ENCODE measurements at places on chromosomes 12 and 14. TPM values are rescaled to one million over a fixed set of nuclear protein-coding genes. Genes with fewer than 3 reads are reported as not detected.

Gene CLEC9A
- total RNA-seq = not detected

Gene CMA1
- not detected for total RNA-seq

Gene OR4K2
- total RNA-seq = not detected

Gene TSPAN11
- total RNA-seq = not detected

- no peaks in the 10 kb centered on the region for H3K4me1 ChIP-seq
- no peak overlapping the region for H3K4me3 ChIP-seq
- no peak for DNase-seq
Measured at GRCh38 chr14:64217308-64217707, 76.9 kb downstream of the ESR2 start.

- no peak overlapping the region for H3K4me3 ChIP-seq
- no peak overlapping the region for H3K27ac ChIP-seq
- no peaks in the 10 kb centered on the region for H3K36me3 ChIP-seq
- no peak for DNase-seq
- no peaks in the 10 kb centered on the region for H3K27me3 ChIP-seq
Measured at GRCh38 chr12:86018361-86018760, 144.3 kb downstream of the NTS start.

DNA sequence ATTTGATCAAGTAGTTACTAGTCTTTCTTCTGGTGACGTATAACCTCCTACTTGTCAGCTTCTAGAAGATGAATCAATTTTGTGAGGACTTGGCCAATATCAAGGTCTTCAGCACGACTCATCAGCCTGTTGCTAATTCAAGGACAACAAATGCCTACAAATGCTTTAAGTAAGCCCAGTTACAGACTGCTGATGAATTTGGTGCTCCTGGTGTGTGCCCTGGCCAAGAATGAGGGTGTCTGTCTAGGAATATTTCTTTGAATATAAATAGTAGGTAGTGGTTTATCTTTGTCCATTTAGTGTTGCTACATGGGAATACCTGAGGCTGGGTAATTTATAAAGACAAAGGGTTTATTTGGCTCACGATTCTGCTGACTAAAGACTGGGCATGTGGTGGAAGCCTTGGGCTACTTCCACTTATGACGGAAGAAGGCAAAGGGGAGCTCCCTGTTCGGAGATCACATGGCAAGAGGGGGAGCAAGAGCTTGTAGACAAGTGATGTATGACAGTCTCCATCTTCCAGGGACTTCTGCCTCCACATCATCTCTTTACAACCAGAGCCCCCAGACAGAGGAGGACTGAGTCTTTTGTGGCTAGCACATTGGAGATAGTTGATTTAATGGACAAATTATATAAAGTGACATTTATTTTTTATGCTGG lies 180.2 kb downstream of the CRADD start:
- H3K27ac ChIP-seq = no peak overlapping the region
- no peak overlapping the region for H3K4me3 ChIP-seq
- H3K4me1 ChIP-seq = peaks cover 6% of the 10 kb centered on the region
- no peaks in the 10 kb centered on the region for H3K36me3 ChIP-seq

- H3K36me3 ChIP-seq = no peaks in the 10 kb centered on the region
- no peaks in the 10 kb centered on the region for H3K4me1 ChIP-seq
- DNase-seq = no peak
- no peaks in the 10 kb centered on the region for H3K27me3 ChIP-seq
Measured at GRCh38 chr14:105855893-105856675, 329.7 kb downstream of the TMEM121 start.

- no peaks in the 10 kb centered on the region for H3K36me3 ChIP-seq
- no peak overlapping the region for H3K4me3 ChIP-seq
- 0 out of 2 replicates have a peak, but pooled peaks cover 4% of the 10 kb centered on the region for H3K4me1 ChIP-seq
Measured at GRCh38 chr12:91722072-91722471, 423.6 kb downstream of the BTG1 start.

- H3K27me3 ChIP-seq = no peaks in the 10 kb centered on the region
- no peaks in the 10 kb centered on the region for H3K36me3 ChIP-seq
- DNase-seq = no peak
- no peak overlapping the region for H3K4me3 ChIP-seq
- H3K27ac ChIP-seq = no peak overlapping the region
Measured at GRCh38 chr14:72980863-72981262, 46.0 kb downstream of the ZFYVE1 start.

DNA sequence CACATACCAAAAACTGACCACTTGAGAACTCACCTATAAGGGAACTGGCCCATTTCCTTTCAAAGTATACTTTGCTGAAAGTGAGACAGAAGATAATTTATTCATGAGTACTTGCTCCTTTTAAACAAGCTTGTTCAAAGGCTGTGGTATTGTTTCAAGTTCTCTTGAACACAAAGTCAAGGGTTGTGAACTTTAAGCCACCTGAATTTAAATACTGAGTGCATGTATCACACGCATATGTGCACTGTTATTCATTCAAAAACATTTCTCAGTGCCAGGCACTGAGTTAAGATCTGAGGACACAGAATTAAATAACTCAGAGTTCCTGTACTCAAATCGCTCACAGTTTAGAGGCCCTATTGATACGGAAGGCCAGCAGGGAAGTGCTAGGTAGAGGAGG lies 19.1 kb upstream of the LDHB start:
- no peaks in the 10 kb centered on the region for H3K27me3 ChIP-seq
- H3K4me3 ChIP-seq = no peak overlapping the region
- no peak overlapping the region for H3K27ac ChIP-seq
- no peak for DNase-seq

DNA sequence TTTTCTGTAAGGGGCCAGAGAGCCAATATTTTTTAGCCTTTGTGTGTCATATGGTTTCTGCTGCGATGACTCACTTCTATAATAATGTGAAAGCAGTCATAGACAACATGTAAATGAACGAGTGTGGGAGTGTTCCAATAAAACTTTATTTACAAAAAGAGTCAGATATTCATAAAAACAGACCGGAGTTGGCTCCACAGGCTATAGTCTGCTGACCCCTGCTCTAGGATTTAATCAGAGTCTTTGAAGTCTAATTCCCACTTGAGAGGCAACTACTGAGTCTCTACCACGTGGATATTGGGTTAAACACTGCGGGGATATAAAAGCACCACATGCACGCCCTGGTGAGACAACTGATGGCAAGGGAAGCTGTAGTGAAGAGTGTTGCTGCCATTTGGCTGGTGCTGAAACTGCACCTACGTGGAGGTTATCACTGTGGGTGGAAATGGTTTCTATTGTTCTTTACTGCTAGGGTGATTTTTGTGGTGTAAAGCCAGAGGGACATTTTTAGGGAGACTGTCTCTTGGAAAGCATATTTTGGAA lies 3.6 kb upstream of the NINJ2 start:
- H3K36me3 ChIP-seq = no peaks in the 10 kb centered on the region
- peaks cover 10% of the 10 kb centered on the region for H3K4me1 ChIP-seq
- peak overlapping the region; percentile 33 for H3K27ac ChIP-seq

DNA sequence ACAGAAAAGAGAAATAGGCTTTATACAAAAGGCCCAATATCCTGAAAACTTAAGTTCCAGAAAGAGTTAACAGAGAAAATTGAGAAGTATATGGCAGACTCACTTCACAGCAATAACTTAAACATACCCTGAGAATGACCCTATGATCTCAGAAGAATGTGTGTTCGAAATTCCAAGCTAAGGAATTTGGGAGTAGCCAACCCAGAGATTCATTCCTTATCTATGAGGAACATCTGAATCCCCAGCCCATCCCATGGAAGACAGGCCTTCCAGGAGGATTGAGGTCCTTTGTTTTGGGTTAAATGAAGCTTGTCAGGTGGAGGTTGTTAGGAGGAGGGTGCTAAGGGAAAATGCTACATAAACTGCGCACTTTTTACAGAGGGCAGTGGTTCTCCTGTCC lies 7.5 kb upstream of the SAV1 start:
- no peak overlapping the region for H3K27ac ChIP-seq
- H3K36me3 ChIP-seq = no peaks in the 10 kb centered on the region
- H3K27me3 ChIP-seq = no peaks in the 10 kb centered on the region
- peaks cover 44% of the 10 kb centered on the region for H3K4me1 ChIP-seq

Data from PC-3 (cell line).